ENCODE measurements at places on chromosomes 2 and 18.

DNA sequence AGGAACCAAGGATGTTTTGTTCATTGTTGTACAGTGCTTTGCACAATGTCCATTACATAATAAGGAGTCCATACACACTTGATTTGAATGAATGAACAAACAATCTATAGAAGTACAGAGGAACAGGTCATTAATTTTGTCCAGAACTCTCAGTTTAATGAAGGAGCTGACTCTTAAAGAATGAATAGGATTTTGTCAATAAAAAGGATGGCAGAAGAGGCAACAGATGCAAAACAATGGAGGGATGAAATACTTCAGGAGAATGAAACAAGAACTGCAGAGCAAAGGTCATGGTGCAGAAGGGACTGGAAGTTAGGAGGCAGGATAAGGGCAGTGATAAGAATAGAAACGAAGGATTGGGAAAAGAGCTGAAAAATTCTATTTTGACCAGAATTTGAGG lies 28.7 kb upstream of the COL5A2 start:
- no peak for DNase-seq

- DNase-seq: no peak
These were observed 315.9 kb upstream of the TCF4 start for GRCh38 chr18:55903911-55904310.

DNA sequence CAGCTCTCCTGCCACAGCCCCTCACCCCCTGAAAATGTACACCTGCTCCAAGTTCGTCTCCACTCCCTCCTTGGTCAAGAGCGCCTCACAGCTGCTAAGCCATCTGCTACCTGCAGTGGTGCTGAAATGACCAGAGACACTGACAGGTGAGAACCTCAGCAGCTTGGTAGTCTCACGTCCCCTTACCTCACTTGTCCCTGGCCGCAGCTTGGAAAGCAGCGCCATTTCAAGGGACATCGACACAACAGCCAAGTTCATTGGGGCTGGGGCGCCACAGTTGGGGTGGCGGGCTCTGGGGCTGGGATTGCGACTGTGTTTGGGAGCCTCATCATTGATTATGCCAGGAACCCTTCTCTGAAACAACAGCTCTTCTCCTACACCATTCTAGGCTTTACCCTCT lies 47.5 kb downstream of the ANKRD44 start:
- DNase-seq: no peak

GRCh38 chr2:234661175-234661574 lies 164.3 kb upstream of the ARL4C start:
- no peak for DNase-seq

GRCh38 chr2:238527565-238527964 lies 100.8 kb downstream of the ASB1 start:
- DNase-seq: no peak

DNA sequence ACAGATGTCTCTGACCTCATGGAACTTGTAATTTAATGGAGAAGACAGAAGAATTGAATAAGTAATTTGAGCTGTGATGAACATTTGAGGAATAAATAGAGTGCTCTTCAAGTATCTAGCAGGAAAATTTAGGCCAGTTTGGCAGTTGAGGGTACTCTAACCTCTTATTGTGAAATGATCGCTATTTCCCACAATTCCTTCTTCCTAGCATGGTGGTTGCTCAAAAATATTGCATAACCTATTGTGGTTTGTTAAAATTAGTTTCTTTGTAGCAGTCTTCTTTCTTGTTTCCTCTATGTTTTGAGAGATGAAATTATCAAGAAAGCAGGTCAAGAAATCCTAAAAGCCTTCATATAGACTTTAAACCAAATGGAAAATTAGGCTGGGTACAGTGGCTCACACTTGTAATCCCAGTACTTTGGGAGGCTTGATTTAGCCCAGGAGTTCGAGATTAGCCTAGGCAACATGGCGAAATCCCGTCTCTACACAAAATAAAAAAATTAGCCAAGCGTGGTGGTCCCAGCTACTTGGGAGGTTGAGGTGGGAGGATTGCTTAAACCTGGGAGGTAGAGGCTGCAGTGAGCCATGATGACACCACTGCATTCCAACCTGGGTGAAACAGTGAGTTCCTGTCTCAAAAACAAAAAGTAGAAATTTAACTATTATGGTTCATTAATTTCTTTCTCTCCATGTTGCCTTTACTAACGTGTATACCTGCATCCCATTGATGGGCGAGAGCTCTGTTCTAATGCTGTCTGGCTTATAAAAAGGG lies 58.7 kb downstream of the RBKS start:
- DNase-seq: no peak

DNA sequence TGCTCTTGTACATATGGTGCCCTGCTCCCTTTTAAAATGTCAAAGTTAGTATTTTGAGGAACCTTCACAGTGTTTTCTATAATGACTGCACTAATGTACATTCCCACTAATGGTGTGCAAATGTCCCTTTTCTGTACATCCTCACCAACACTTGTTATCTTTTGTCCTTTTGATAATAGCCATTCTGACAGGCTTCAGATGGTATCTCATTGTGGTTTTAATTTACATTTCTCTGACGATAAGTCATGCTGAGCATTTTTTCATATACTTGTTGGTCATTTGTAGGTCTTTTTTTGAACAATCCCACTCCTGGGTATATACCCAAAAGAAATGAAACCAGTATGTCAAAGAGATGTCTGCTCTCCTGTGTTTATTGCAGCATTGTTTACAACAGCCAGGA lies 268.3 kb downstream of the FBXO15 start:
- DNase-seq: no peak

DNA sequence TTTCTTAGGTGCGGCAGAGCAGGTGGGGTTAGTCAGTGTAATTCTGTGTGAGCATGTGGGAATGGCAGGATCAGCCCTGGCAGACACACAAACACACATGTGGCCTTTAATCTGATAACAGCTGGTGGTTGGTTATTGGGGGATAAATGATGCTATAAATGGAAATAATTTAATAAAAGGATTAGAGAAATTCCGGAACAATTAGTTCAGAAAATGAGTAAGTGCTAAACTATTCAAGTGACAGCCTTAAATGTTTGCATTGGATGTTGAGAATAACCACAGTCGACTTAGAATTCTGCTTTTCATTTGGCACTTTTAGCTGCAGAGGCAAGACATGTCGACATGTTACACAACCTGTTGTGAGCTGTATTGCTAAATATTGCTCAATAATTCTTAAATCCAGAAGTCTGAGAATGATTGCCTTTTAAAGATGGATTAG lies 7.2 kb downstream of the SMYD1 start:
- DNase-seq: no peak

DNA sequence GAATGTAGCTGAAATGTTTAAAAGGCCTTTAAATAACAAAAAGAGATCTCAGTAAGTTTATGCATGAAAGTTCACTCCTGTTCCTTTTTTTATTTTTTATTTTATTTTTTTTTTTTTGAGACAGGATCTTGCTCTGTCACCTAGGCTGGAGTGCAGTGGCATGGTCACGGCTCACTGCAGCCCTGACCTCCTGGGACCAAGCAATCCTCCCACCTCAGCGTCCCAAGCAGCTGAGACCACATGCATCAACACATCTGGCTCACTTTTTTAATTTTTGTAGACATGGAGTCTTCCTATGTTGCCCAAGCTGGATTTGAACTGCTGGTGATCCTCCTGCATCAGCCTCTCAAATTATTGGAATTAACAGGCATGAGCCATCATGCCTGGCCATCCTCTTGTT lies 84.3 kb downstream of the KANSL1L start:
- DNase-seq: no peak

DNA sequence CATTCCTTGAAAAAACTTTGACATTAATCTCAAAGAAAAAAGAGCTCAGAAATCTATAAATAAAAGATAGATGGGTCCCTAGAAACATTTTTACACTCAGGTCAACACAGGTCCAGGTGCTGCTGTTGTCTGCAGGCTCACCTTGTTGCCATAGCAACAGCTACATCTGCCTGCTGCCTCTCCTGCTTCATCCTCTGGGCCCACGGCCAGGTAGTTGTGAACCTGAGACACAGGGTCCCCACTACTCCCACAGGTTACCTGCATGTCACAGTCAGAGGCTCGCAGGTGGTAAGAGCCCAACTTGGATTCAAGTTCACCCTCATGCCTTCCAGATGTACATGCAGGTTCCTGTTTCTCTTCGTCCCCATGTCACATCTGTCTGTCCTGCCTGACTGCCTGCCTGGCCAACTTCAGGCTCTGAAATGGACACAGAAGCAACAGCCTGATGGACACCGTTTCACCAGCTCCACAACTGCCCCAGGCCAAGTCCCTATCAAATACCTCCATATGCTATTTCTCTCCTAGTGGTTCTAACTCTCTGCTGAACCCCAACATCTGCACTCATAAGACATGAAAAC lies 88.3 kb upstream of the SALL3 start:
- no peak for DNase-seq

- no peak for DNase-seq
These were observed 84.6 kb upstream of the SPTBN1 start for GRCh38 chr2:54371460-54372065.

DNA sequence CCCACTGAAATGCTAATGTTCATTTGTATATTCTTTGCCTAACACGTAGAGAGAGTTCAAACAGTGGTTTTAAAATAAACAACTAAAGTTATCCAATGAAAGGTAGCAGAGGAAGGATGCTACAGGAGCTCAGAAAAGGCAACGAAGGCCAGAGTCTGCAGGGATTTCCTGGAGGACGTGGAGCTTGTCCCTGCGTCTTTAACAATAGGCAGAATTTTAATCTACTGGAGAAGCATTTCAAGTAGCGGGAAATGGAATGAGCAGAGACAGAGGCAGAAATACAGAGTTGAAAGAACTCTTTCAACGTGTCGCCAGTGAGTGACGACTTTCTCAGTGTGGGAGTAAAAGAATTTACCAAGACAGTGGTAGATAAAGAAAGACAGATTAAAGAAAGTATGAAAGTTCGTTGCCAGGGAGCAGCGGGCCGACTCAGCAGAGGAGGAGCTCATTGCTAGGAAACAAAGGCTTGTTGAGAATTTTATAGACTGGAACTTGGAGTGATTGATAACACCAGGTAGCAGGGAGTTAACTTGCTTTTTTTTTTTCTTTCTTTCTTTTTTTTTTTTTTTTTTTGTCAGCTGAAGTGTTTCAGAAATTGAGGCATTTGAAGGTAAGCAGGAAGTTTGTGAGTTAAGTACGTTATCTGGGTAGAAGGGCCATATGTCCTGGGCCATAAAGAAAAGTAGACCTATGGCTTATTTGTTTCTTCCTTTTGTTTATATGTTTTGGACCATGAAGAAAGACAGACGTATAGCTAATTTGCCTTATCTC lies 625 bp upstream of the NBAS start:
- DNase-seq: peak; percentile 5

GRCh38 chr2:19474128-19474527 lies 115.7 kb upstream of the OSR1 start:
- DNase-seq: no peak

DNA sequence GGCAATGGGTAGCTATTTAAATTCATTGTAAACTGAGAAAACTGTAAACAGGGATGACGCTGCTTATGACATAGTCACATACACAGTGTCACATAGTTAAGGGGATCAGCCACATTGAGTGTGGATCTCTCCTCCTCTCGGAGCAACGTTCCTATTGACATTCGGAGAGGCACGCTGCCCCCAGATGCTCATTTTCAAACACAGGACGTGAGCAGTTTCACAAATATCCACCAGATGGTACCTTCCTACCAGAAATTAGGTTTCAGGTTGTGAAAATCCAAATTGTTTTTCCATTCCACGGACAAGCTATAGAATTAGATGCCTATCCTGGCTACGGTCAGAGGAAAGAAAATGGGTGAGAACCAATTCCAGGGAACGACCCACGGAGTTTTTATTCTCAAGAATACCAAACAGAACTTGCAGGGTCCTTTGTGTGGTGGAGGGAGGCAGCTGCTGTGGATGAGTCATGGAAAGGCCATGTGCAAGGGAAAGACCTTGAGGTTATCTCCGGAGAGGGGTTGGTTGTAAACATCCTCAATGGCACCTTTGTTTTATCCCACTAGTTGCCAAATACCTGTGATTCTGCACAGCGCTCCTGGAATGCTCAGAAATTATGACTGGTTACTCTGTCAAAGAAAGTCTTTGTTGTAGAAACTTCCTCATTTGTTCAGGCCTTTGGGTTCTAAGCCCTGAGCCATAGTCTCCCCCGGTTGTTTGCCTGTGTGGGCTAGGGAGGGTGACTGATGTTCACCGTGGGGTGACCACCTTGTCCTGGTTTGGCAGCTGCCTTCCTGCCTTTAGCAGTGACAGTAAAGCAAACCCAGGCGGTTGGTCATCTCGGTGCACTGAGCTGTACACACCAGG lies 88.0 kb downstream of the ACTR3 start:
- DNase-seq: no peak

DNA sequence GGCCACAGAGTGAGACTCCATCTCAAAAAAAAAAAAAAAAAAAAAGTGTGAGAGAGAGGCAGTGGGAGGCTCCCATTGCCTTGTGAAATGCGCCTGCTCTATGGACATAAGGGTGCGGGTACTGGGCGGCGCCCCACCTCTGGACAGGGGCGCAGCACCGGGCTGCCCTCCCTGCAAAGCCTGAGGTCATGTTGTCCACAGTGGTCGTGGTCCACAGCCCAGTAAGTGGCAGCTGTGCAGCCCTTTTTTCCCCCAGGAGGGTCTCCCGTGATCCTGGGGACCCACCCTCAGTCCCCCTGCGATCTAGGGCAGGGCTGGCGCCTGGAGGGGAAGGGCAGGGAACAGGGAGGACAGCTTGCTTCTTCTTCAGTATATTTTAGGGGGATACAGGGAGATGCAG lies 37.8 kb downstream of the LPIN1 start:
- DNase-seq: no peak

DNA sequence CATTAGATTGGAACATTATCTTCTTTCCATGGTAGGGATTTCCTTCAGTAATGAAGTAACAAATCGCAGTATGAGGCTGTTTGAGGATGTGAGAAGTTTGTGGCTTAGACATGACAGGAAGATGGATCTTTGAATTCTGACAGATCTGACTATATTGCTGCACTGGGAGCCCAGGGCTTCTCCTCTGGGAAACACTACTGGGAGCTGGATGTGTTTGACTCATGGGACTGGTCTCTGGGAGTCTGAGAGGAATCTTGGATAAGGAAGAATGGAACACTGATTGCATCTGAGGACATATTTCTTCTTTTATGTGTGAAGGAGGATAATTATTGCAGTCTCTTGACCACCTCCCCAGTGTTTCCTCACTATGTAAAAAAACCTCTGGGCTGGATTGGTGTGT lies 77.2 kb upstream of the ST6GAL2 start:
- DNase-seq: no peak

GRCh38 chr2:106781196-106781595 lies 104.8 kb downstream of the ST6GAL2 start:
- no peak for DNase-seq

- no peak for DNase-seq
These were observed 31.3 kb upstream of the GAREM1 start for GRCh38 chr18:32502014-32502413.

- DNase-seq: peak; percentile 10
These were observed 750 bp downstream of the NPAS2 start for GRCh38 chr2:100820523-100821254.

- DNase-seq: no peak
These were observed 142.1 kb downstream of the GFPT1 start for GRCh38 chr2:69244882-69245281.

DNA sequence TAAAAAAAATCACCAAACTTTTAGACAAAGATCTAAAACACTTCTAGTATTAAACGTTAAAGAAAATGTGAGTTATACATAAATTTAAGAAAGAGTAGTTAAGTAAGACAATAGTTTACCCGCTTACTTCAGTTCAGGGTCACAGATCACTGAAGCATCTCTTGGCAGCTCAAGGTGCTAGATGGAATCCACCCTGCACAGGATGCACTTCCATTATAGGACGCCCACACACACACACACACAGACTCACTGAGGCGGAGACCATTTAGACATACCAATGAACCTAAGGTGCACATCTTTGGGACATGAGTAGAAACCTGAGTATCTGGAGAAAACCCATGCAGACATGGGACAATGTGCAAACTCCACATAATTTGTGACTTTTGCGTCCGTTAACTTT lies 630.6 kb upstream of the ZNF804A start:
- DNase-seq: no peak

Measured in activated naive CD4-positive, alpha-beta T cell (primary cell).